Liver (tissue), 10 donors: ENCODE measurements at places on chromosomes 3 and 15. TPM values are rescaled to one million over a fixed set of nuclear protein-coding genes. Genes with fewer than 3 reads are reported as not detected.

DNA sequence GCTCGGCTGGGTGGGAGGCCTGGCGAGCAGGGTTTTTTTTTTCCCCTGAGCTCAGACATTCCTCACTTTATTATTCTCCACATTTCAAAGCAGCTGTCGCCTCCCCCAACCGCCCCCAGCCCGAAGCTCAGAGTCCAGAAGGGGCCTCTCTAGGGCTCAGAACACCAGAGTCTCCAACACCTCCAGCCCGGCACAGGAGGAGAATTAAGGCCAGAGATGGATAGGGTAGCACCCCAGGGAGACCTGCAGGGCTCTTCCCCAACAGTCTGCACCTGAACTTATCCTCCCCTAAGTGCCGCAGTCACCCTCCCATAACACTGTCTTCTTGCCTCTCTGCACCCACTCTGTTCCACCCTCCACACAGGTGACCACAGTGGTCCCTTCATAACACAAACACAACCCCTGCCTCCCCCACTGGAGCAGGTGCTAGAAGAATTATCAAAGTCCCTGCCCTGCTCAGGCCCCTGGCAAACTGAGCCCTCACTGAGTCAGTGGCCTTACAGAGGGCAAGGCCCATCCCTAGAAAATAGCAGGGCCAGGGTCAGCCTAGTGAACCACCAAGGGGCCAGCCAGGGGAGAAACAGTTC is 14.1 kb downstream of the MYL3 start:
- no peak overlapping the region for H3K27ac ChIP-seq
- no peak for DNase-seq
- peaks cover 8% of the 10 kb centered on the region for H3K4me1 ChIP-seq
- H3K4me3 ChIP-seq, result no peak overlapping the region
- H3K36me3 ChIP-seq, result no peaks in the 10 kb centered on the region

GRCh38 chr15:98888820-98889479 is 118.6 kb downstream of the PGPEP1L start:
- DNase-seq, result no peak
- H3K27ac ChIP-seq, result no peak overlapping the region
- no peak overlapping the region for H3K4me3 ChIP-seq

DNA sequence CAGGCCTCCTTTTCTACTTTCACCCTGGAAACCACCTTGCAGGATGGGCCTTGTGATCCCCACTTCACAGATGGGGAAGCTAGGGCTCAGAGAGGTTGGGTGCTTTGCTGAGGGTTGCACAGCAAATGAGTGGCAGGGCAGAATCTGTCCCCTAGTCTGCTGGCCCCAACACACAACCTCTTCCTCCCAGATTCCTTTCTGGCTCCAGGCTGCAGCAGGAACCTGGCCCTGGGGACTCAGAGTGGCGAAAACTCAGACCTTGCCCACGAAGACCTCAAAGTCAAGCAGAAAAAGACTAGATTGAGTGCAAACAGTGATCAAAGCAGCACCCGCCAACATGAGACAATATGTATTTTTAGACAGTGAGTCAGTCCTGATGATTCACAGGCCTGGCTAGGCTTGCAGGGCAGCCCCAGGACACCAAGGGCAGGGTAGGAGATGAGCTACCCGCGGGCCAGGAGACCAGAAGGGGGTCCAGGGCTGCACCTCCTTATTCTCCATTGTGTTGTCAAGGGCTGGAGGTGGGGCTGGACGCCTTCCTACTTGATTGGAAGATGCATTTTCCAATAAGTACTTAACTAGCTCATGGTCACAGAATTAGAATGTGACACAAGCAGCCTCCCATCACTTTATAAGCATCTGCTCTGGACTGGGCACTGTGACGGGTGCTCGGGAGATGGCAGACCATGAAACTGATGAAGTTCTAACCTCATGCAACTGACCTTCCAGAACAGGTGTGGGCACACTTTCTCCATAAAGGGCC is 23.9 kb downstream of the GOLGA6L2 start:
- no peak for DNase-seq
- no peaks in the 10 kb centered on the region for H3K27me3 ChIP-seq
- no peak overlapping the region for H3K4me3 ChIP-seq
- no peak overlapping the region for H3K27ac ChIP-seq
- H3K4me1 ChIP-seq, result no peaks in the 10 kb centered on the region

GOLGA8G gene
- not detected for total RNA-seq

GRCh38 chr15:29934251-29934650 is 112.0 kb upstream of the TJP1 start:
- no peaks in the 10 kb centered on the region for H3K4me1 ChIP-seq
- DNase-seq, result no peak
- H3K4me3 ChIP-seq, result no peak overlapping the region
